NCI-H1694 treated with DMSO at 0.1 percent for 48 hours (cell line): ENCODE measurements at places on chromosomes 1 and 21.

DNA sequence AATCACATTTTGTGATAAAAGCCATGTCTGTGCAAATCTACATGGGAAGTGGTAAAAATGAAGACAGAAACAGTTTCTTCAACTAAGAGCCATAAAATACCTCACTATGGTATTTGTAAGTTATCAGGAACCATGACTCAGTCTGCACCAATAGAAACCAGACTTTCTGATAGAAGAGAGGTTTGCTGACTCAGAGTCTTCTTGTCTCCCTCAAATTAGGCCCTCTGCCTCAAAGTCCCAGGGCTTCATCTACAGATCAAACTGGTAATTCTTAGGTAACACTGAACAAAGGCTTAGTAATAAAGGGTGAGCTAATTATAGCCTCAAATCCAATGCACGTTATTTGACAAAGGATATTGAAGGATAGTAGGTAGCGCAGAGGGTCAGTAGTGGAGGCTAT lies 30.9 kb upstream of the SSX2IP start:
- DNase-seq = no peak

DNA sequence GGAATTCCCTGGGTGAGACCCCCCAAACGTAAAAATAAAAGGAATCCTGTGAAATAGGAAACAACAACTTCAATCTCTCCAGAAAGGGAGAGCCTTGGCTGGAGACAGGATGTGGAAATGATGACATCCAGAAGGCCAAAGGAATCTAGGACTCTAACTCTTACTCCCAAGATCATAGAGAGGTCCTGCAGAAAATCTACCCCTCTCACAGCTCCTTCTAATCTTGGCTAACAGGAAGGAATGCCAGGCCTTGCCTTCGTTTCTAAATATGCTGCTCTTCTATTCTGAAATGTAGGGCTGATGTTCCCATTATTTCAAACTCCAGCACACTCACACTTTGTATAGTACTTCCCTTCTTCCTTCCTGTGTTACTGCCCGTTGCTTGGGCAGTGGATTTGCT lies 40.7 kb downstream of the ARHGEF11 start:
- no peak for DNase-seq

DNA sequence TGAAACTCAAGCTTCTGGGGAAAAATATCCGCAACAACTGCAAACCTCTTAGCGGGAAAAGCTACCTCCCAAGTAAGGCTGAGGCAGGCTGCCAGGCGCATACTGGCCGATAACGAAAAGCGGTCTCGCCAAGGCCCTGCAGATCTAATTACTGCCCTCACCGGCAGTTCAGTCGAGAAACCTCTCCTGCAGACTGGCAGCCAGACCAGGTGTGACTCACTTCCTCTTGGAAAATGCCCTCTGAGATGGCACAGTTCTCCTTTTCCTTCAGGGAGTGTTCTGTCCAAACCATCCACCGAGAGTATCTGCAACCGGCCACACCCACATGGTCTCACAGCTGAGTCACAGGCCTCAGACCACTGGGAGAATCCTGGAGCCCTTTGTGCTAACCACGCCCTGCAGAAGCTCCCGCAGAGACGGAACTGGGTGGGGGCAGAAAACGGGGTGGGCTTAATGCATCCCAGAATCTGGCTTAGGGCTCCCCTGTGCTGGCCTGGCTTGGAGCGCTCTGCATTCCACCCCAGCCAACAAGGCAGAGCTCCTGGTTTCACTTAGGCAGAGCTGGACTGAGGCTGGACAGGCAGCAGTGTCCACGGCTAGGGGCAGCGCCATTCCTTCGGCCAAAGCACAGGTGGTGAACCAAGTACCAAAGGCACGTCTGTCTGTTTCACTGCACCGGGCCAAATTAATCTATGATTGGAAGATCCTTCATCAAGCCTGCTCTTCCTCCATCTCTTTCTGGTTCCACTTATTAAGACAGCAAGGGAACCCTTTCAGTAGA lies 1.2 kb downstream of the S100A10 start:
- no peak for DNase-seq

GRCh38 chr1:244252211-244252610 lies 199.5 kb downstream of the ADSS2 start:
- no peak for DNase-seq

- DNase-seq = no peak
These were observed 75.7 kb upstream of the KIAA1614 start for GRCh38 chr1:180837020-180837419.

- DNase-seq = no peak
These were observed 85.7 kb downstream of the ITPKB start for GRCh38 chr1:226653311-226653921.

DNA sequence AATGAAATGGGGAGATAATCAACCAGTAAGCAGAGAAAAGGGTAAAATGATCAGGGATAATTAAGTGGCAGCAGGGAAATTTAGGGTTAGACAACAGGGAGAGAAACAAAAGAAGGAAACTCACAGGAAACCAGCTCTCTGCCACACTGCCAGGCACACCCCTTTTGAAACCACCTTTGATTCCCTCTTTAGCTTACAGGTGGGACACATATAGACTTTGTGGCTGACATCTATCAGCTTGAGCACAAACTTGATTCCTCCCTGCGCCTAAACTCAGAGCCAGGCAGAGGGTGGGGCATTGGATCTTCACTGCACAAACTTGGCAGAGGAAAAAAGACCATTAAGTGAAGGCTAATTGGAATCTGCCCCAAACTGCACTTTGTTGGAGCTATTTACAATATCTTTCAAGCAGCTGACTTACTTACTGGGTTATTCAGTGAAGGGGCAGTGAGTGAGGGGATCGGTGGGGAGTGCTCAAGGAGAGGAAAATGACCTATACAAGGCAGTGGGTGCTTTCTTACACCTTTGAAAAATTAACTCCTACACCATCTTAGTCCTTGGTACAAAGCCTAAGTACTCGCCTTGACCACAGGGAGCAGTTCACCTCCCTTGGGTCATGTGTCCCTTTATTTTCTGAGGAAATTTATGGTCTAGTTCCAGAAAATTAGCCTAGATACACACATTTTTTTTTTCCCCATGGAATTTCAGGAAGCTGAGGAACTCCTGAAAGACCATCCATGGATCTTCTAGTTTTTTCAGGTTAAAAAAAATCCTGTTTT lies 60.2 kb downstream of the PBX1 start:
- no peak for DNase-seq

- DNase-seq = no peak
These were observed 2.1 kb downstream of the SLAMF8 start for GRCh38 chr1:159828581-159829272.

DNA sequence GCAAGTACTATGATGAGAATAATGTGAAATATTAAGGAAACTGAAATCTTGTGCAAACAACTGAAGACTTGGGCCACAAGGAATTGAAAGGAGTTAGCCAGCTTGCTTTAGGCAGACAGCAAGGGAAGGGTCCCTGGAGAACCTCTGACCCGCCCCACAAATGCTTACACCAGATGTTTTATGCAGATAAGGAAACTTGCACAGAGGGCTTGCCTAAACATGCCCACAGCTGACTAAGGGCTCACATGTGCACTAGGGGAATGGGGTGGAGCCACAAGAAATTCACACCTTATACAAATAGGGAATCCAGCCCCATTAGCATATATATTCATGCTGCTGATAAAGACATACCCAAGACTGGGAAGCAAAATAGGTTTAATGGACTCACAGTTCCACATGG lies 86.1 kb upstream of the CYYR1 start:
- no peak for DNase-seq

GRCh38 chr1:244256086-244256676 lies 195.5 kb downstream of the ADSS2 start:
- no peak for DNase-seq

GRCh38 chr1:51850420-51851223 lies 27.9 kb downstream of the NRDC start:
- DNase-seq = no peak

GRCh38 chr1:4203501-4203900 lies 303.4 kb upstream of the C1orf174 start:
- no peak for DNase-seq

GRCh38 chr1:58045094-58045705 lies 501.3 kb downstream of the OMA1 start:
- DNase-seq = no peak

DNA sequence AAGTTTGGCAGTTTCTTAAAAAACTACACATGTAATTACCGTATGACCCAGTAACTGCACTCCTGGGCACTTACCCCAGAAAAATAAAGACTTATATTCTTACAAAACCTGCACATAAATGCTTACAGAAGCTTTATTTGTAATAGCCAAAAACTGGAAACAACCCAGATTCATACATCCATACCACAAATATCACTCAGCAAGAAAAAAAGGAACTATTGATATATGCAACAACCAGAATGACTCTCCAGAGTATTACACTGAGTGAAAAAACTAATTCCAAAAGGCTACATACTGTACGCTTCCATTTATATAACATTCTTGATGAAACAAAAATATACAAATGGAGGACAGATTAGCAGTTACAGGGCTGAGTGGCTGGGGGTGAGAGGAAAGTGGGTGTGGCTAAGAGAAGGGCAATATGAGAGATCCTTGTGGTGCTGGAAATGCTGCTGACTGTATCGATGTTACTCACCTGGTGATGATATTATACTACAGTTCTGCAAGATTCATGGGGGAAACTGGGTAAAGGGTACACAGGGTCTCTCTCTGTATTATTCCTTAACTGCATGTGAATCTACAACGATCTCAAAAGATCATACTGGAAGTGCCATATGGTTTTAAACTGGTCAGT lies 96.0 kb upstream of the GNG4 start:
- no peak for DNase-seq

DNA sequence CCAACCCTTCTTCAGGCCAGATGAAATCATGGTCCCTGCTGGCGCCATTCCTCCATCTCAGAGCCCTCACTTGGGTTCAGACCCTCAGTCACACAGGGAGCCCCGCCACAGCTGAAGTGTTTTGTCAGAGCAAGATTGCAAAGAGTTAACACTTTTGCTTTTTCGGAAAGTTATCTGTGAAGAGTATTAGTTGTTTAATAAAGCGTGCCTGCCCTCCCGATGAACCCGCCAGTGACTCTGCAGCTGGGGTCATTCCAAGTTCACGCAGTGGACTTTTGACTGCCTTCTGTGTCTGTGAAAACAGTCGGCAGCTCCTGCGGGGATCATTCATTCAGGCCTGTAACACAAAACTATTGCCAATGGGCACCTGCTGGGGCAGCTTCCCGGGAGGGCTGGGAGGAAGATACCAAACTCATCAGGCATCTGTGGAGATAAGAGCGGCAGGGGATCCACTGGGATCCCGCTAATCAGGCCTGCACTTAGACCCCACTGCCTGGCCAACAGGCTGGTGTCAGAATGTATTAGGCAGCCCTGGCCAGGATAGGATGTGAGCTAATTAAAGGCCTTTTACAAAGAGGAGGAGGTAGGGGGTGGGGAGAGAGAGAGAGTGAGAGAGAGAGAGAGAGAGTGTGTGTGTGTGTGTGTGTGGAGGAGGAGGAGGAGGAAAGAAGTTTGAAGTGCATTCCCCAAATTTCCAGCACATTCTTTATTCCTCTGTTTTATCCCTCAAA lies 184.5 kb downstream of the DHRS3 start:
- no peak for DNase-seq
